Activated naive CD4-positive, alpha-beta T cell (primary cell): ENCODE measurements at places on chromosomes 16 and 17.

- no peak for DNase-seq
Observed at GRCh38 chr17:80668375-80669148, 123.9 kb downstream of the RPTOR start.

GRCh38 chr17:76152591-76152990 lies 11.5 kb upstream of the FOXJ1 start:
- DNase-seq, result no peak

DNA sequence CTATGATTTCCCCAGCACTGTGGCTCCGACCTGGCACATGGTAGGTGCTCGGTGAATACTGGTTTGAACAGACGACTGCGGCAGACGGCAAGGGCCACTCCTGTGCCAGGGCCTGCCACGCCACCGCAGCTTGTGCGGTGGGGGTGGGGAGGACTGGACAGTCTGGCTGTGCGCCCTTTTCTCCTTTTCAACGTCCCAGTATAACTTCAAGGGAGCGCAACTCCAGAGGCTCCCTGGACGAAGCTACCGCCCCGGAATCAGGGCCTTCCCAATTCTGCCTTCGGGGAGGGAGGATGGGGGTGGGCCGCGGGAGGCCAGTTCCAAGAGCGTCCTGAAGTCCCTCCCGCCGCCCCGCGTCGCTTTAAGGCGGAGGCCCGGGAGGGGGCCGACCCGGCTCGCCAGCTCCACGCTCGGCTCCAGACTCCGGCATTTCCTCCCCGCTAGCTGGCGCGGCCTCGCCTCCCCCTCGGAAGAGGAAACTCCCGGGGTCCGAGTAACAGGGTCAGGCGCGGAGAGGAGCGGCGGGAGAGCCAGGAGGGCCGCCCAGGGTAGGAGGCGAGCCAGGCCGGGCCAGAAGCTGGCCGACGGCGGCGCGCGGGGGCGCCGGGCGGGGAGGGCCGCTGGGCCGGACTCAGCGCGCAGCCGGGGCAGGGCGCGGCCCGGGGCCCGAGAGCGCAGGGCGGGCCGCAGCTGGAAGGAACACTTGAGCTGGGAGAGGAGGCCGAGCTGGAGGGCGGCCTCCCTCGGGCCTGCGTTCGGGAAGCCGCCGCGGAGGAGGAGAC lies at the start of gene ITPRIPL2:
TSS of gene ITPRIPL2 (plus strand) at position 388 of the 782 bp plus-strand sequence. CDS start 498 bp downstream, outside the sequence.
- DNase-seq, result no peak

GRCh38 chr16:55746081-55746480 lies 86.8 kb downstream of the CES1 start:
- DNase-seq, result no peak

GRCh38 chr16:19175492-19176262 lies 7.6 kb downstream of the SYT17 start:
- DNase-seq, result no peak
